ENCODE measurements at places on chromosomes 6 and 20.
A peak's percentile ranks its signal among the peaks of the same experiment; 100 is the strongest.

DNA sequence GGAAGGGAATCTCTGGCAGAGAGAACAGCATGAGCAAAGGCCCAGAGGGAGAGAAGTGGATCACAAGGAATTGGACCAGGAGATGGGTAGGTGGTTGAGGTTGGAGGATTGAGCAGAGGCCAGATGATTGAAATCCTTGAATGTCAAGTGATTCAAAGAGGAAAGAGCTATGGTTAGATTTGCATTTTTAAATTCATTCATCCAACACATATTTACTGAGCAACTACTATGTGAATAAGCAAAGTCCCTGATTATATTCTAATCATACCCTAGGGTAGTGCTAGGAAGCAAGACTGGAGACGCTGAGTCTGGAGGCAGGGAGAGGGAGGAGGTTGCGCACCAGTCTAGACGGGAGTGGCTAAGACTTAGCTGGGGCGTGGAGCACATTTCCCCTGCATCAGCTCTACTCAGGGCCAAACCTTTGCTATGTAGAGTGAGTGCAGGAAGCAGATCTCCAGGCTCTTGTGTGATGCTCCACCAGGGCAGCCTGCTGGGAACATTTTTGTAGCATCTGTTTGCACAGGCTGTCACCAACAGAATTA is 40.2 kb downstream of the EYA2 start:
- no peak for DNase-seq

GRCh38 chr6:13452346-13453117 is 34.9 kb downstream of the GFOD1 start:
- DNase-seq = no peak

DNA sequence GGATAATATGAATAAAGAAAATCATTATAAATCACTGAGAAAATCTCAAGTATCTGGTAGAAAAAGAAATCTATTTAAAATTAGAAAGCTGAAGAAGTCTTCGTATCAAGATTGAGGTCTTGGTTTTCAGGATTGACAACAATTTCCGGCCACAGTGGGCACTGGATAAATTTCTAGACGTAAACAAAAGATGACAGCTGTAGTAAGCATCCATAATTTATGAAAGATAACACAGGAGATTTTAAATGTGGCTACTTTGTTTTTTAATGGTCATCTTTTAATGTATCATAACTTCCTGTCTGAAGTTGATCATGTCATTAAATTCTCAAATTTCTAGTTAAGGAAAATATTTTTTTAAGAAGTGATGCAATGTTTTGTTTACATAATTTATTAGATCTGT is 444.2 kb downstream of the HTR1B start:
- DNase-seq = no peak

DNA sequence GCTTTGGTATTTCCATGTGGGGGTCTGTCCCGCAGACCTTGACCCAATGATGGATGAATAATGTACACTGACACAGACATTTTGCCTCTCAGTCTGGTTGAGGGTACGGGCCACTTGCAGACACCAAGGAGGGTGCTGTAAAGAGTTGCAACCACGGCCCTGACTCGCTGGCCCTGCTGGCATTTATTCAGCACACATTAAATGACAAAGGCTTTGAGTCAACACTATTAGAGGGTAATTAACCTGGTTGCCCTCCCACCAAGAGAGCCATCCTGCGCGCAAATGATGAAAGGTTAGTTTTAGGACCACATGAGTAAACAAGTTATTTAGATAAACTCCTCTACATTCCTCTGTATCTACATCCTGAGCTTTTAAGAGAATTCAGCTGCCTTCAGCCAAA is 308.9 kb upstream of the MMS22L start:
- DNase-seq = no peak

DNA sequence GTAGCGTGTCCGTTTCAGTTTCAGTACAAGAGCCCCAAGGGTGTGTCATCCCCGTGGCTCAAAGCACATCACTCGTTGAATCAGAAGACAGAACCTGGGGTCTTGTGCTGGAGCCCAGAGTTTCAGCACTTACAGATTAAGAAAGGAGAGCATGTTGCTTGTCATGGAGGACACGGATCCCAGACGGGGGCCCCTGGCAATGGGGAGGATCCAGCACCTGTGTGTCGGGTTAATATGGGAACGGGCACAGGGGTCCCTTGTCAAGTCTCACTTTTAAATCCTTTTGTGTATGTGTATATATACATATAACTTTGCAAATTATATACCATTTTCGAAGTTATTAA is 23.4 kb downstream of the THBS2 start:
- DNase-seq = no peak

DNA sequence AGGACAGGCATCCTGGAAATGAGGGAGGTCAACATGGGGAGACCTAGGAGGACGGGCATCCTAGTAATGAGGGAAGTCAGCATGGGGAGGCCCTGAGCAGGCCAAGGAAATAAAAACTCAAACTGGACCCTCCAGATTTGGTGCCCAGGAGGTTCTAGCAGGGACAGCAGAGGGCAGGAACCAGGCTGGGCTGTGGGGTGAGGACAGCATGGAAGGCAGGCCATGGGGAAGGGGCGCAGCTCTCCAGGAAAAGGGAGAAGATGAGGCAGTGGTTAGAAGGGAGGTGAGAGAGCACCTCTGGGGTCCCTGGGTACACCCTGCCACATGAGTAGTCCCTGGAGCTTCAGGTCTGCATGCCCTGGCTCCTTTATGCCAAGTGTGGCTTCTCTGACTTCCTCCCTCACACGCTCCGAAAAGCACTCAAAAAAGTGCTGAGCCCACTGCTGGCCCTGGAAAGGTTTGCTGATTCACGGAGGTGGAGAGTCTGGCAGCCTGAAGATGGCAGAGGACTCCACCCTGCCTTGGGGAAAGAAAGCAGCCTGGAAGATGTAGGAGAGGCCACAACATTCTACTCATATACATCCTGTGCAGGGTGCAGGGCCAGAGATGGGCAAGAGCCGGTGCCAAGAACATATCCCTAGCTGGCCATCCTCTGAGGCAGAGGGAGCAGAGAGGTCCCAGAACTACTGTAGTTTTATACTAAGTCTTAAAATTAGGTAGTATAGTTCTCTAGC is 154.9 kb downstream of the MRPL14 start:
- DNase-seq = no peak

- no peak for DNase-seq
Measured at GRCh38 chr6:145564553-145564952, 170.8 kb downstream of the EPM2A start.

- DNase-seq = peak; percentile 70
Measured at GRCh38 chr6:6556738-6557503, 31.6 kb upstream of the LY86 start.

DNA sequence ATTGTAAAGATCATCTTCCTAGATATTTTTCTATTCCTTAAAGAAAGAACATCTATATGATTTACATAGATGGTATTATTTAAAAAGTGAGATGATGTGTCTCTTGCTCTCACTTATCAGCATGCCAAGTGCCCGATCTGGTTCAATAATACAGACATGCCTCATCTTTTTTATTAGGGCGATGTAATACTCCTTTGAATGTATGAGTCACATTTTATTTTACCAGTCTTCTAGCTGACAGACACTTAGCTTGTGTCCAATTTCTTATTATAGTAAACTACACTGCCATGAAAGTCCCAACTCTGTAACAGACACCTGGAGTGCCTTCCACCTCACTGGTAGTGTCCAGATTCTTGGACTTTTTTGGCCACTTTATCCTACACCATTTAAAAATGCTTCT is 586.6 kb upstream of the BTBD3 start:
- no peak for DNase-seq

DNA sequence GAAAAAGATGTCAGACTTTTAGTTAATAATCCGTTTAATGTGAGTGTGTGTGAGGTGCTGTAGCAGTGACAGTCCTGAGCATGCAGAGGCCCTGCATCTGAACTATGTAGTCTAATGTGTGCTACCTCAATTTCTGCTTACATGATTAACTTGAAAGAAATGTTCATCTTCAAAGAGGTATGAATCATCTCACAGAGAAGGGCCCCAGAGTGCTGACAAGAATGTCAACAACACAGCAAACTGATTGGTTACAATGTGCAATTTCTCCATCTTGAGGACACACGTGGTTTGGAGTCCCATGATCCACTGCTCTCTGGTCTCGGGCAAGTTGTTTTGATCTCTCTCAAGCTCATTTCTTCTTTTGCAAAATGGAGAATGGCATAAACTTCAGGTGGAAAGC is 61.7 kb upstream of the EMILIN3 start:
- DNase-seq = no peak

- no peak for DNase-seq
Measured at GRCh38 chr20:46020555-46020954, 8.5 kb upstream of the SLC12A5 start.

GRCh38 chr6:47146431-47147174 is 104.5 kb upstream of the ADGRF1 start:
- DNase-seq = no peak

DNA sequence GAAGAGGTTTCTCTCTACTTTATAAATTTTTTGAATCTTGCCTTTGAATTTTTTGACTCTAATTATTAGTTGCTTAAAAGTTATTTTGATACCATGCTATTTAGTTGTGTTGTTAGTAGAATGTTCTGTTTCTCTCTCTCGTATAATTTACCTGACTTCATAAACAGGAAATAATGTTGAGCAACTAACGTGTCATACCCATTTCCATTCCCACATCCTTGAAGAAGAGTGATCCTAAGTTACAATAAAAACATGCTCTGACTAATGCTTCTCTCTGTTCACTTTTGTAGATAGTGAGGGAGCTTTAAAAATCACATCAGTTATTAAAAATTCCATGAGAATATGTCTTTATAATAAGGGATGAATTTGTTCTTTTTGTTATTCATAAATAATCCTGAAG is 69.7 kb downstream of the SAMD5 start:
- no peak for DNase-seq

DNA sequence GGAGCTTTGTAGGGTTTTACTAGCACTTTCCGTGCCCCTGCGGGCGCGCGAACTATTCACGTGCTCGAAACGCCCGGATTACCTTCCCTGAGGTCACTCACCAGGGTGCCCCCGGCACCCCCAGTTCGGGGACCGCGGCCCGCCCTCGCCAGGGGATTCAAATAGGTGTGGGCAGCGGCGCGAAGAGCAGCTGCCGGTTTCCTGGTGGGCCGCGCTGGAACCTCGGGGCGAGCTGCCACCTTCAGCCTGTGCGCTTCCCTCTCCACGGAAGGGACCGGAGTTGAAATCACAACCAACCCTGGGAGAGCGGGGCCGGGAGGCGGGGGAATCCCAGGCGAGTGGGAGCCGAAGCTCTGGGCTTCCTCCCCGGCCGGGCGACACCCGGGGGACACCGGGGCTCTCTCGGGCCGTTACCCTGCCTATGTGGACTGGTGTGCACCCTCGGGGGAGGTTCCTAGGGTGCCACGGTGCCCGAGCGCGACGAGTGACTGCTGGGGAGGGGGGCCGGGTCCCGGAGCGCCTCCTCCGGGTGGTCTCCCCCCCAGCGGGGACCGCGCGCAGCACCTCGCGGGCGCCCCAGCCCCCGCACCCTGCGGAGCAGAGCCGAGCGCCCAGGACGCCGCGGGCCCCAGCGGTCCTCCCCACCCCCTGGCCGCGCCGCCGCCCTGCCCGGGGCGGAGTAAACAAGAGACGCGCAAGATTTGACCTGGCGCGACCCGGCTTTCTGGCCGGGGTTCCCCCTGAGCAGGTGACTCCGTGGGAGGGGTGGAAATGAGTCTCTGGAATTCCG is 2.1 kb upstream of the HIVEP2 start:
- peak; percentile 95 for DNase-seq

- DNase-seq = no peak
Measured at GRCh38 chr6:18279422-18279821, 15.1 kb upstream of the DEK start.

GRCh38 chr20:56839786-56840185 is 210.7 kb downstream of the TFAP2C start:
- DNase-seq = no peak

GRCh38 chr6:159479146-159479545 is 213.9 kb downstream of the SOD2 start:
- DNase-seq = no peak

DNA sequence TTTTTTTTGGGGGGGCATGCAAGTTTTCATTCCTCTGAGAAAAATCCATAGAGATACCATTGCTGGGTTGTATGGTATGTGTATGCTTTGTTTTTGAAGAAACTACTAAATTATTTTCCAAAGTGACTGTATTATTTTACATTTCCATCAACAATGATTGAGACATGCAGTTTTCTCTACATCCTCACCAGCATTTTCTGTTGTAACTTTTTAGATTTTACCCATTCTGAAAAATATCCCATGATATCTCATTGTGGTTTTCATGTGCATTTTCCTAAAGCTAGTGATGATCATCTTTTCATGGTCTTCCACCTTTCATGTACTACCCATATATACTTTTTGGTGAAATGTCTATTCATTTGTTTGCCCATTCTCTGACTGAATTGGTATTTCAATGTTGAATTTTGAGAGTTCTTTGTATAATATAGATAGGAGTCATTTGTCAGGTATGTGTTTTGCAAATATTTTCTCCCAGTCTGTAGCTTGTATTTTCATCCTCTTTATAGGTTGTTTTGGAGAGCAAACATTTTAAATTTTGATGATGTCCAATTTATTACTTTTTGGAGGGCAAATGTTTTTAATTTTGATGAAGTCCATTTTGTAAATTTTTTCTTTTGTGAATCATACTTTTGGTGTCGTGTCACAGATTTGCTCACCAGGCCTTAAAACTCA is 827.5 kb upstream of the CITED2 start:
- no peak for DNase-seq

GRCh38 chr6:44260451-44261297 is 3.3 kb upstream of the SLC35B2 start:
- peak; percentile 81 for DNase-seq

DNA sequence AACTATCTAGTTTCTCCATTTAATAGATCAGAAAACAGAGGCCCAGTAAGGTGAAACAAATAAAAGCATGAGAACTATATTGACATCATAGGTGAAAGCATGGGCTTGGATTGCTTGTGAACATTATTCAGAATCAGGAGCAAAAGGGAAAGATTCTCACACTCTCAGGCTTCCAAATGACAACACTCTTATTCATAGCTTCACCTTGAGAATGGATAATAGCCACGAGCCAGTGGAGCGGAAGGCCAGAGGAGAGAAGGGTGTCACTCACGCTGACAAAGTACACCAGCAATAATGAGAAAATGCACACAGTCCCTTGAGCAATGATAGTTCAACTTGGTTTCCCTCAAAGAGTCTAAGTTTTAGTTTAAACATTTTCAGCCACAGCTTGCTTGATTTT is 339.0 kb downstream of the TPBG start:
- DNase-seq = no peak
